Frontal cortex (tissue), 4 donors: ENCODE measurements at places on chromosomes 6 and 20. TPM values are rescaled to one million over a fixed set of nuclear protein-coding genes. Genes with fewer than 3 reads are reported as not detected.

BAG2 gene
- 1.6 TPM for total RNA-seq

LINC00237 gene
- total RNA-seq: 0.82 TPM

FAM83B gene
- 0.41 TPM for total RNA-seq

FRMD1 gene
- total RNA-seq: not detected

RPL10A gene
- 1,604 TPM for total RNA-seq

PRIM2 gene
- 25.7 TPM for total RNA-seq

GRCh38 chr6:78701407-78701806 is 165.9 kb upstream of the IRAK1BP1 start:
- DNase-seq: no peak

GRCh38 chr20:60186412-60186811 is 228.2 kb downstream of the CDH26 start:
- no peak for DNase-seq

- DNase-seq: no peak
Observed at GRCh38 chr6:170029416-170030283, 261.2 kb downstream of the DLL1 start.

GRCh38 chr6:39566456-39566855 is 158.8 kb downstream of the KIF6 start:
- no peak for DNase-seq

GRCh38 chr6:151288712-151289398 is 49.1 kb downstream of the AKAP12 start:
- no peak for DNase-seq

DNA sequence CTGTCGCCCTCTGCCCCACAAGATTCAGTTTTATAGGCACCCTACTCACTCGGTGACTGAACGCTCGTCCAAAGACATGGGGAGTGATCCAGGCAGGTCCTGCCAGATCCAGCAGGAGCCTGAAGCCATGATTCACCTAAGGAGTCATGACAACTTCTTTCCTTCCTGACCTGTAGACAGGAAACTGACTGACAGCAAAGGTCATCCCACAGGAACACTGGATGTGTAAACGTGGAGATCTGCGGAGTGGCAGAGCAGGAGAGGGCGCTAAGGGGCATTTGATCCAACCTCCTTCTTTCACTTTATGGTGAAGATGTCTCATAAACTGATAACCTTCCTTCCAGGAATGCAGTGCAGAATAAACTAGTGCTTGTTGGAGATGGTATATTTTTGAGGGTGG is 192.2 kb downstream of the GJA10 start:
- no peak for DNase-seq

DNA sequence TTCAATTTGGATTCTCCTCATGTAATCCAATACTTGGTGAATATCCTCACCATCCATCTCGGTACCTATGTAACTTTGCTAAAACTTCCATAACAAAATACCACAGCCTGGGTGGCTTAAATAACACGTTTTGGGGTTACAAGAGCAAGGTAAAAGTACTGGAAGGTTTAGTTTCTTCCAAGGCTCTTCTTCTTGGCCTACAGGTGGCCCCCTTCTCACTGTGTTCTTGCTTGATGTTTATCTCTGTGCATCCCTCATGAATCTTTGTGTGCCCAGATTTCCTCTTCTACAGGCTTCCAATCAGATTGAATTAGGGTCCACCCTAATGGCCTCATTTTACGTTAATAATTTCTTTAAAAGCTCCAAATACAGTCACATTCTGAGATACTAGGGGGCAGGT is 163.3 kb upstream of the HCRTR2 start:
- DNase-seq: no peak
